Stimulated activated CD4-positive, alpha-beta T cell treated with anti-CD3 and anti-CD28 coated beads, Interleukin-4, amount 100 ng/mL, for 4 hours (primary cell): ENCODE measurements at places on chromosomes 12 and 14.

DNA sequence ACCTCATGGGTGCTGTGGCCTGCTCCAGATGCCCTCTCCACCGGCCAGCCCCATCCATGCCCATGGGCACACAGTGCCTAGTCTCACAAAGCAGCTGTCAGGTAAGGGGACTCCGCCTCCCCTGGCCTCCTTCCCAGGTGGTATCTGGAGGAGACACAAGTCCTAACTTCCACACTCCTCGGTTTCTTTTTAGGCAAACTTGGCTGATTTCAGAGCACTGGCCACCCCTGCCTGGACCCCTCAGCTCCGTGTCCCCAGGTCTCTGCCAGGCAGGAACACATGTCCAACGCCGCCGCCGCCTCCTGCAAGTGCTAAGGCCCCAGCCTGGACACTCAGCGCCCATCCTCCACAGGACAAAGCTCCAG lies 324.1 kb upstream of the DIO3 start:
- no peak for DNase-seq

- DNase-seq: no peak
Observed at GRCh38 chr14:80638620-80639515, 302.7 kb downstream of the CEP128 start.

DNA sequence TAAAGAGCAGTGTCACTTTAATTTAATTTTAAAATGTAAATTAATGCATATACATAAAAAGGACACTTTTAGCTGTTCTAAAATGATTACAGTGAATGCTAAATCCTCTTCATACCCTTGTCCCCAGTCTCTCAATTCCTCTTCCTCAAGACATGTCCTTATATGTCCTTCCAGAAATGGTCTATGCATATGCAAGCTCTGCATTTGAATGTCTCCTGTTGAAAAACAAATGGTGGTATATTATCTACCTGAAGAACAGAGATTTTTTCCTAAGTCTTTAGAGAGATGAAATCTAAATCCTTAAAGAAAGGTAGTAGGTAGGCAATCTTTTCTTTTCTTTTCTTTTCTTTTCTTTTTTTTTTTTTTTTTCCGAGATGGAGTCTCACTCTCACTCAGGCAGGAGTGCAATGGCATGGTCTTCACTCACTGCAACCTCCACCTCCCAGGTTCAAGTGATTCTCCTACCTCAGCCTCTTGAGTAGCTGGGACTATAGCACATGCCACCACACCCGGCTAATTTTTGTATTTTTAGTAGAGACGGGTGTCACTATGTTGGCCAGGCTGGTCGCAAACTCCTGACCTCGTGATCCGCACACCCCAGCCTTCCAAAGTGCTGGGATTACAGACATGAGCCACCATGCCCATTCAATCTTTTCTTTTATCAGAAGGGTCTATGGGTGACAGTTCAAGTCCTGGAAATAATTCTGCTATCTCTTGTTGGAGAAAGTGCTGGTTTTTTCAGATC lies 180.5 kb downstream of the PRKCH start:
- DNase-seq: no peak

DNA sequence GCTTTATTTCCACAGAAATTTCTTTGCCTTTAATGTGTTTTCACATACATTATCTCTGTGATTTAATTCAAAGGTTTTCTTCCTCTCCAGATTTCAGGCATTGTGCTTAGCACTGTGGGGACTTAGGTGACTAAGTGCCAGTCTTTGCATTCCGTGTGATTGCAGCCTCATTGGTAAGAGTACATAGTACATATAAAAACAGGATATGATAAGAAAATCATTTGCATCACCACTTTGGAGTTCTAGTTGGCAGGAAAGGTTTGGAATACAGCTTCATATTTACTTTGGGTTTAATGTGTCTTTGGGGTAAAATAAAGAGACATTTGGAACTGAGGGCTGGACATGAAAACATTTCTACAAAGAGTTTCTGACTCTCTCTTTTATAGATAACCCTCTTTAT lies 37.8 kb upstream of the C12orf75 start:
- no peak for DNase-seq

DNA sequence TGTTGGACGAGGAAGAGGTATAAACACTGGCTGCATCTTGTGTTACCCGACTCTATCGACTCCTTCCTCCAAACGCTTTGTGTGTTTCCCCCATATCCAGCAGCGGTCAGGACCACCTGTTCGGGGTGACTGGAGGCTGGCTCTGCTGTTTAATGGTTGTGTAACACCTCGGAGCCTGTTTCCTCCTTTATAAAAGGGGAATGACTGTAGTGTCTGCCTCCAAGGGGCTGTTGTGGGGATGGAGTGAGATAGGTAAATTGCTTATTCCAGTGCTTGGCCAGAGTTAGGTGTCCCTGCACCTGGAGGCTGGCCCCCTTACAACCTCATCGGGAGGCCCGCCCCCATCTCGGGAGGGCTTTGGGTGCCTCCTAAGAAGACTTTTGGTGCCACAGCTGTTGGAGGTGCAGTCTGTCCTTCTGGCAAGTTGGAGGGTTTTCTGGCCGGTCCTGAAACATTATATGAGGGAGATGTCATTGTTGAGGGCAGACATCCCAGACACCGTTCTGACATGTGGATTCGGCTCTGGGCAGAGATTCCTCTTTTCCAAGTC lies 1.1 kb downstream of the MLXIP start:
- no peak for DNase-seq

- DNase-seq: no peak
Observed at GRCh38 chr12:80807640-80808288, 91.1 kb downstream of the MYF5 start.

GRCh38 chr14:92005019-92005418 lies 34.8 kb downstream of the TRIP11 start:
- DNase-seq: no peak

- DNase-seq: no peak
Observed at GRCh38 chr14:54864526-54864925, 38.1 kb downstream of the GCH1 start.

- no peak for DNase-seq
Observed at GRCh38 chr12:130827432-130827831, 11.6 kb downstream of the STX2 start.

DNA sequence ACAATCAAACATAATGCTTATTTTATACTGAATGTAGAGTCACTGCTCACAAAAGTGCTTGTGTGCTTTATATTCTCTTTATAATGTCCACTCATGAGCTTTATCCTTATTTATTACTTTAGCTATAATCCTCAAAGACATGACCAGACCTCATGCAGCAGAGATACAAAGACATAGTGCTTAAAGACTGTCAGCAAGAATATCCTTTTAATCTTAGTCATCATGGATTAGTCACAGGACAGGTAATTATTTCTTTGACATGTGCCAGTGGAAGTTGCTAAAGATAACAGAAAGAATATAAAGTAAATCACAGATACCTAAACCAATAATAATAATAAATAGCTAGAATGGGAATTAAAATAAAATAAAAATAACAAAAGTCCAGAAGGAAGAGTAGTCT lies 707.5 kb downstream of the BCL11B start:
- no peak for DNase-seq

- no peak for DNase-seq
Observed at GRCh38 chr12:68854554-68854953, 46.6 kb downstream of the MDM2 start.

- DNase-seq: no peak
Observed at GRCh38 chr12:81080431-81080983, 2.6 kb downstream of the ACSS3 start.

- DNase-seq: no peak
Observed at GRCh38 chr12:38890102-38890855, 15.1 kb downstream of the CPNE8 start.

DNA sequence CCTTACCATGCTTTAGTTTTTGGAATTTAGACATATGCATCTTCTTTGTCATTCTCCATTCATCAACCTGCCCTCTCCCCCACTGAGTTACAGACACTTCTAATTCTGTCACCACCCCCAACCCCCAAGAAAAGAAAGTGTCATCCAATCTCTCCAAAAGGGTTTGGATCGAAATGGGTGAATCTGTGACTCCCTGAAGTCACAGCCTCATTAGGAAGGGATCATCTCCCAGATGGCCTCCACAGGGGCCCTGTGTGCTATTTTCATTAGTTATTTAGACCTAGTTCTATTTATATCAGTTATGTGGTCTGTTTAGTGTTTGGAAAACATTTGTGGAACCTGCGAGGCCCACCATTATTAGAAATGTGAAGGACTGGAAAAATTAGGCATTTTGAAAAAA lies 191.0 kb upstream of the ATP2B1 start:
- no peak for DNase-seq

GRCh38 chr12:45232146-45232755 lies 16.4 kb downstream of the ANO6 start:
- DNase-seq: no peak
